Right atrium auricular region (tissue), 2 donors: ENCODE measurements at places on chromosomes 16 and 17. TPM values are rescaled to one million over a fixed set of nuclear protein-coding genes. Genes with fewer than 3 reads are reported as not detected.
A peak's percentile ranks its signal among the peaks of the same experiment; 100 is the strongest.

- DNase-seq = no peak
Measured at GRCh38 chr17:13961265-13961664, 108.0 kb upstream of the COX10 start.

- no peak for DNase-seq
Measured at GRCh38 chr17:47883589-47884426, 12.2 kb upstream of the SP2 start.

DNA sequence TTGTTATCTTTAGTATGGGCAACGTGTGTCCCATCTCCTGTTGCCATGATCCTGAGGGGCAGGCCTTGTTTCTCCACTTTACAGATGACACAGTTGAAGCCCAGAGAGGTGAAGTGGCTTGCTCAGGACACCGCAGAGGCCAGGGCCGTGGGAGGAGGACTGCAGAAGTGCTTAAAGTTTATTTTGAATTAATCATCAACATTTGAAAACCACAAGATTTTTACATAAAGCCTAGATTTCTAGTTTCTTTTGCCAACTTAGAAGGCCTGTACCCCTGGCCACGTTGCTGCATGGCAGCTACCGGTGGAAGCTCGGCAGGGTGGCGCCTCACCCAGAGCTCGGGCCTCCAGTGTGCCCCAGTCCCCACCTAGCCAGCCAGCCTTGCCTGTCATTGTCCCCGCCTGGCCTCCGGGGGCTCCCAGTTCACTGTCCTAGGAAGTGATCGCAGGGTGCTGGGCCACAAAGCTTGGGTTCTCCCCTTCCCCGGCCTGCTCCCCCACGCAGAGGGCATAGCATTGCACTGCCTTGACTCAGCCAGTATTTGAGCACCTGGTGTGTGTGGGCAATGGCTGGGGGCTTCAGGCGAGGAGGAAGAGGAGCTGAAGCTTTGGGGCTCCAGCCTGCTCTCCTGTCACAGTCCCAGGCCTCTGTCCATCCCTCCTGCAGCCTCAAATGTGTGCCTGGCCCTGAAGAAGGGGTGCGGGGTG lies 14.8 kb upstream of the ADCY7 start:
- DNase-seq = peak; percentile 64

- DNase-seq = no peak
Measured at GRCh38 chr17:1447052-1447451, 9.0 kb downstream of the CRK start.

DNA sequence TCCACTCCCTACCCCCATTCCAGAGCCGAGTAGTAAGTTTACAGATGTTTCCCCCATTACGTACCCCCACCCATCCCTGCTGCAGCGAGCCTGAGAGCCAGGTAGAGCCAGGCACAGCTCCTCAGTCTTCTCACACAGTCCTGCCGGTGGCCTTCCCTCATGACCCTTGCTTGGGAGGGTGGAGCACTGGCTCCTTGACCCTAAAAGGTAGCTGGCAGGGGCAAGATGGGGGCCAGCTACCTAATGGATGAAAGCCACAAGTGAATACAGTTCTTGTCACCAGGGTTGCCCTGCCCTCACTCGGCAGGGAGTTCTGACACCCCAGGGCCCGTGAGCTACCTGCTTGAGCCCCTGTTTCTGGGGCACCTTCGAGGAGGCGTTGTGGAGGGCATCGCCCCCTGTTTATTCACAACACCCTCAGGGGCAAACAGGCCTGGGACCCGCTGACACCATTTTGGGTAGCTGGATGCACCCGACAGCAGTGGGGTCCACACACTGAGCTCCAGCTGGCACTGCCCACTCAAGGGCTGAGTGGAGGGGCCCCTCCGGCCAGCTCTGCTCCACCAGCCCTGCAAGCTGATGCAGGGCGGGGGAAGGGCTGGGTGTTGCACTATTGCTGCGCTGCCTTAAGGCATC lies 22.2 kb downstream of the ADAM11 start:
- DNase-seq = no peak

DNA sequence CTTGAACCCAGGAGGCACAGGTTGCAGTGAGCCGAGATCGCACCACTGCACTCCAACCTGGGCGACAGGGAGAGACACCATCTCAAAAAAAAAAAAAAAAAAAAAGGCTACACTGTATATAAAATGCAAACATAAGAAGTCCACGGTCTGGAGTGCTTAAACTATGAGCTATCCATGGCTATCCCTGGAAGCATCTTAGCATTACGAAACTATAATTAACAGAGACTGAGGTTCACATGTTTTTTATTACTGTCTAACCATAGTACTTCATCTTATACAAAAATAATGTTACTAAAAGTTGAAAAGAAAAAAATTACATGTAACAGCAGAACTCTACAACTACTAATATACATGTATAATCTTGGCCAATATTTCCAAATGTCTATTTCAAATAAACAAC lies 32.8 kb downstream of the HELZ start:
- no peak for DNase-seq

- DNase-seq = no peak
Measured at GRCh38 chr16:86862595-86863280, 284.4 kb downstream of the FOXL1 start.

DYNLRB2 gene
- total RNA-seq = not detected

ALOX12B gene
- not detected for total RNA-seq

GUCY2D gene
- total RNA-seq = not detected

CLEC3A gene
- not detected for total RNA-seq

SEPTIN12 gene
- total RNA-seq = not detected

KRTAP4-3 gene
- total RNA-seq = not detected

RFWD3 gene
- total RNA-seq = 9.7 TPM

TBC1D3C gene
- total RNA-seq = not detected

PPP1R1B gene
- total RNA-seq = not detected
